Activated CD8-positive, alpha-beta memory T cell treated with anti-CD3 and anti-CD28 coated beads for 48 hours (primary cell): ENCODE measurements at places on chromosomes 7 and 10.

DNA sequence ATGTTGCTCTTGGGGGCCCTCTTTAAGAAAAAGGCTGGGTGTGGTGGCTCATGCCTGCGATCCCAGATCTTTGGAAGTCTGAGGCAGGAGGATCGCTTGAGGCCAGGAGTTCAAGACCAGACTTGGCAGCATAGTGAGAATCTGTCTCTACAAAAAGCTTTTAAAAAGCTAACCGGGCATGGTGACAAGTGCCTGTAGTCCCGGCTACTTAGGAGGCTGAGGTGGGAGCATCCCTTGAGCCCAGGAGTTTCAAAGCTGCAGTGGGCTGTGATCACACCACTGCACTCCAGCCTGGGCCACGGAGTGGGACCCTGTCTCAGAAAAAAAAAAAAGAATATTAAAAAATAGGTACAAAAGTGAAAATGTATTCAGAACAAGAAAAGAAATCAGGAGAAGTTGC is 38.1 kb upstream of the SLC39A12 start:
- no peak for DNase-seq

DNA sequence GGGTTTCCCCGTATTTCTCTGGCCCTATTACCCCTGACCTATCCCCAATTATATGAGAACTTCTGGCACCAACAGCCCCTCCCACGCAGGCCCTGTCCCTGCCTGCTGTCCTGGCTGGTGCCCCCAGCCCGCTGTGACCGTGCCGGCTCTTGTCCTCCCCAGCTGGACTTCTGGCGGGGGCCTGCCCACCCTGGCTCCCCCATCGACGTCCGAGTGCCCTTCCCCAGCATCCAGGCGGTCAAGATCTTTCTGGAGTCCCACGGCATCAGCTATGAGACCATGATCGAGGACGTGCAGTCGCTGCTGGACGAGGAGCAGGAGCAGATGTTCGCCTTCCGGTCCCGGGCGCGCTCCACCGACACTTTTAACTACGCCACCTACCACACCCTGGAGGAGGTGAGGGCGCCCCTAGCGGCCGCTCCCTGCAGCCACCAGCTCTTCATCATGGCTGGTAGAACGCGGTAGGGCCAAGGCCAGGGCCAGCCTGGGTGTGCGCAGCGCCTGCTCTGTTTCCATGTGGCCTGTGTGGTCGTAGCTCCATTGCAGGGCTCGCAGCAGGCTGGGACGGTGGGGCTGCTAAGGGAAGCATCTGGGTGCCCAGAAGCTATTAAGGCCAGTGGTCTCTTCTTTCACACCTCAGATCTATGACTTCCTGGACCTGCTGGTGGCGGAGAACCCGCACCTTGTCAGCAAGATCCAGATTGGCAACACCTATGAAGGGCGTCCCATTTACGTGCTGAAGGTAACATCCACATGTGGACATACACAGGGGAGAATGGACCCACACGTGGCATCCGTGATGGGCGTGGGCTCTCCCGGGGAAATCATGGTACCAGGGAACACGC is 1.4 kb downstream of the CPA1 start:
- DNase-seq, result no peak

DNA sequence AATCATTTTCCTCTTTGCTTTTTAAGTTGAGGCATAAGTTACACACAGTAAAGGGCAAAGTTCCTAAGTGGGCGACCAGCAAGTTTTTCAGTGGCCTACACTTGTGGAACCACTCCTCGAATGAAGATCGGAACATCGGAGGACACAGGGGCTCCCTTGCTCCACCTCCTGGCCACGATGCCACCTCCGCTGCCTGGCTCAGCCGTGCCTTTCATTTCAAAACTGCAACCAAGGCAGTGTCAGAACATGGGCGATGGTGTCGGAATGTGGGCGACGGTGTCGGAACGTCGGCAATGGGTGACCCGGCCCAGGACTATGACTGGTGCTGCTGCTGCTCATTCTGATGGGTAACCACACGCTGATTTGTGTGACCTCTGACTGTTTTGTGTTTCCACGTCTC is 9.6 kb upstream of the VIPR2 start:
- DNase-seq, result no peak

- DNase-seq, result peak; percentile 38
These were observed 160.0 kb downstream of the SLIT1 start for GRCh38 chr10:97025613-97026242.

DNA sequence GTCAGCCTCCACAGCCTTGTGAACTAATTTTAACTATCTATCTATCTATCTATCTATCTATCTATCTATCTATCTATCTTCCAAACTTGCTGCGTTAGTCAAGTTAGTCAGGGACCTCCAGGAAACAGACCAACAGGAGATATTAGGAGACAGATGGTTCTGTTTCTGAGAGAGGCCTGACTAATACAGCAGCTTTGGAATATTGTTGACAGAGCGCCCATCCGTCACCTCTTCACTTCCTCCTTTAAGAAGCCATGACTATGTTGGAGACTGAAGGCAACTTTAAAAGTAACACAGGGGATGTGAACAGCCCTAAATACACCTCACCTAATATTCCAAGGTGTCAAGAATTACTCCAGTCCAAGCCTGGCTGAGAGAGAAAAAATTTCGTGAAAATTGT is 280.9 kb upstream of the IGFBP3 start:
- no peak for DNase-seq

DNA sequence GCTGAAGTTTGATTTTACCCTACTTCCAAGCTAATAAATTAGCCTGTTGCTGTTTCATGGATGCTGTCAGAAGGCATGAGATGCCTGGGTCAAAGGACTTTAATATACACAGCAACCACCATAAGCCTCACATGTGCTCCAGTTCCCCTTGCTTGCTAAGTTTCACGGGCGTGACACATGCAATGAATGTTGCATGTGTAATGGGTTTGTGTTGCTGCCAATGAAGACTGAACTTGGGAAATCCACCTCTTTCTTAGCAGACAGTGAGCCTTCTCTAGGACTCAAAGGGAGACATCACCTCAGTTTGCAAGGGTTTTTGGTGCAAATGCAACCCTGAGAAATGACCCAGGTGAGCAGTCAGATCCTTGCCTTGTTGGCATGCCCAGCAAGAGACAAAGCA is 505.5 kb upstream of the PODXL start:
- no peak for DNase-seq

DNA sequence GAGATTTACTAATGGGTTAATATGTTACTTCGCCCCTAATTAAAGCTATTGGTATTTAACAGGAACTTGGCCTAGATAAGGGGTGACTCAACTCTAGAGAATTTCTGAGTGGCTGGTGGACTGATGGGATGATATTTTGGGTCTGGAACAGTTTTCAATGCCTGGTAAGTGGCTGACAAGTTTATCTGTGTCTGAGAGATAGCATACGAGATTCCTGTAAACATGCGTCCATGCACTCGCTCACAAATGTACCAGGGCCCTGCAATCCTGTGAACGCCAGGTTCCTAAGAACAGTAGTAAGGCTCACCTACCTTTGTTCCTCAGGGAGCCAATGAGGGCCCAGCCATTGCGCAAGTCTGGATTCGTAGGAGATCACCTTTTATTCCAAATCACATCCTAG is 683.8 kb upstream of the ANKRD30A start:
- DNase-seq, result no peak

- no peak for DNase-seq
These were observed 37.1 kb downstream of the POLL start for GRCh38 chr10:101550965-101551364.
